Activated naive CD4-positive, alpha-beta T cell treated with anti-CD3 and anti-CD28 coated beads for 36 hours (primary cell): ENCODE measurements at places on chromosomes 3 and 15.

DNA sequence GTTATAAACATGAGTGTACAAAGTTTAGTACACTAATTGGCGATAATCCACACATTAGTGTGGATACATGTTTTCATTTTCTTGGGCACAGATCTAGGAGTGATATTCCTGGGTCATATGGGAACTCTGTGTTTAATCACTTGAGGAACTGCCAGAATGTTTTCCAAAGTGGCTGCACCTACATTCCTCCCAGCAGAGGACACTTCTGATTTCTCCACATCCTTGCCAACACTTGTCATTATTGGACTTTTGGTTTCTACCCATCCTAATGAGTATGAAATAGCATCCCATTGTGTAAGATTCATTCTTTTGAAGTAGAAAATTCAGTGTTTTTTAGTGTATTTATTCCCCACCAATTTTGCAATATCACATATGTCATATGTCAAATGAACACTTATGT lies 53.6 kb downstream of the CFAP92 start:
- DNase-seq: no peak

DNA sequence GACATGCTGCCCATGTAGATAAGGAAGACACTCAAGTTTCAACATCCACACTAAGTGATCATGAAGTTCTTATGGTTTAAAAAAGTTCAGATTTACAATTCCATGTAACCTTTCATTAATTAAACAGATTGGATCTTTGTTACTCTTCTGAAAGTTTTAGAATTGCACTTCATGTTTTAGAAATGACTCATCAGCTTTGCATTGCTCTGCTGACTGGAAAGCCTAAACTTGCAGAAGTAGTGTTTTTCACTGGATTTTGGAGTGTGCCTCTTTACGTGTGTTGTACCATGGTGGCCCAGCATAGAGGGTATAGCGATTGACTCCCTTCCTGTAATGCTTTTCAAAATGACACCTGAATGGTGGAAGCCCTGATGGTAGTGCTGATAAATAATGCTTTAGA lies 157.9 kb downstream of the BBX start:
- no peak for DNase-seq

DNA sequence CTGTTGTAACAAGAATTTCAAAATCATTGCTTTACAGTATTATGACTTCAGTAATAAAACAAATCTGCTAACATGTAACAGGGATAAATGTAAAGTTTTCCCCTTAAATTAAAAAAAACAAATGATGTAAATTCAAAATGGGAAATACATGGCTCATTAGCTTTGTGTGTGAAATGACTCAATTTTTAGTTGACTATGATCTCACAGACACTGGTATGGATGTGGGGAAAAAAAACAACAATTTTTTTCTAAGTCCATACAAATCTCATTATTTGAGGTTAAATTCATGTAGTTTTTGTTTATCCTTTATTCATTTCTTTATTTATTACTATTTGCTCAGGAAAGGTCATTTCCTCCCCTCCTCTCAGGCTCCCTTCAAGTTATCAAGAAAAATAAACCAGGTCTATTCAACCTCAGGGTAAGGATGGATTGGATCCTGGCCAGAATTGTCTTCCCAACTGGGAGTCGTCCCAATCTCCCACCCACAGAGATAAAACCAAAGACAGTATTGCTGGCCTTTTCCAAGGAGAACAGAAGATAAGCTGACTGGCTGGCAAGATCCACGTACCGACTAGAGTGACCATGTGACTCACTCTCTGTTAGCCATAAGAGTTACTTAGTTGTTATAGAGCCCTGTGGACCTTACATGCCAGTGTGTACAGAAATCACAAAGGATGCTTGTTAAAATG lies 373.3 kb downstream of the GAP43 start:
- no peak for DNase-seq

DNA sequence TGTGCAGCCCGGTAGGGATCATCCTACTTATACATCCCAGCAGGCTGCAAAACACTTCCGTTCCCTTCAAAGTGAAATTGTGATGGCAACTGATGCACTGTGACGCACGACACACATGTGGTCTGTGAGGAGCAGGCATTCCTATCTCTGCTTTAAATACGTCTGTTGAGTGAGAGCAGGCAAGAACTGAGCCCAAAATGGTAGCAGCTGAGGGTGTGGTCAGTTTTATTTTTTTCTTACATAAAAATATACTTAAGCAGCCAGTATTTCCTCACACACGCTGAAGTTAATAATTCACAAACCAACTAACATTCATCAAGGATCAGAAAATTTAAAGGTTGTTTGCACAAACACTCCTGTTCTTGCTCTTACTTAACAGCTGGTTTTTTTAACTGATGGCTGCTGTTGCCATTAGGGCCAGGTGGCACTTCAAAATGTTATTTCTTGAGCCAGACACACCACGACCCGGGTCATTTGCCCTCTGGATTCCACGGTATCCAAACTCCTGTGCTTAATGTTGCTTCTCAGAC lies 23.9 kb downstream of the LRIG1 start:
- DNase-seq: no peak
